ENCODE measurements at places on chromosomes 12 and 14. TPM values are rescaled to one million over a fixed set of nuclear protein-coding genes. Genes with fewer than 3 reads are reported as not detected.

DNA sequence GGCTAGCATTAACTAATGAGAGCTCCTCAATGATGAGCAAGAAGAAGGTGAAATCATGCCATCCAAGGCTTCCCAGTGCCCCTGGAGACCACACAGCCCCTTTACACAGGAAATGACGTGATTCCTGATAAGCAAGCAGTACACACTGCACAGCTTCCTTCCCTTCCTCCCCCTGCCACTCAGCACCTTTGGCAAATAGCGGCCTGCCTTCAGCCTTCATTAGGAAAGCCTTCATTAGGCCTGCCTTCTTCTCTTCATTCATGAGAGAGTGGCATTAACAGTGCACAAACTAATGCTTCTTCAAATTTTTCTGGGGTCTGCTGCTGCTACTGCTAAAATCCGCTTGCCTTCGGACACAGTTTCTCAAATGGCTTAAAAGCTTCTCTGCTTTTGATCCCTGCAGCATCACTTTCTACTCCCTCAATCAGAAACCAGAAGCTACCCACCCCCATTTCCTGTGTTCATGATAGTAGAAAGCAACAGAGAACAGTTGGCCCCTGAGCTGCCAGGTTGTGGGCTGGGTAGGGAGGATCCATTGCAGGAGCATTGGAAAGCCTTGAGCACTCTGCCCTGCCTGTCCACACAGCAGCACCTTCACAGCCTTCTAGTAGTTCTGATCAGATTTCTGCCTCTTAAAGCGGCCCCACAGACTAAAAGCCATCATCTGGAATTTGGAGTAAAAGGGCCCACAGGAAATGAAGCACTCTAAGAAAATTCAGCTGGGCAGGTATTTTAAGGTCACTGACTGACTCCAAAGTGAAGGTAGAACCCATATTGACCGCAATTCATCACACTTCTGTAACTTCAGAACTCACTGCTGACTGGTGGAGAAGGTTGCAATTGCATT, 103.8 kb upstream of the ETV6 start:
- peak; percentile 16 for DNase-seq

- no peak for DNase-seq
Observed at GRCh38 chr14:26261368-26262122, 336.3 kb downstream of the NOVA1 start.

The ETFBKMT gene
- total RNA-seq, result 0.52 TPM

DNA sequence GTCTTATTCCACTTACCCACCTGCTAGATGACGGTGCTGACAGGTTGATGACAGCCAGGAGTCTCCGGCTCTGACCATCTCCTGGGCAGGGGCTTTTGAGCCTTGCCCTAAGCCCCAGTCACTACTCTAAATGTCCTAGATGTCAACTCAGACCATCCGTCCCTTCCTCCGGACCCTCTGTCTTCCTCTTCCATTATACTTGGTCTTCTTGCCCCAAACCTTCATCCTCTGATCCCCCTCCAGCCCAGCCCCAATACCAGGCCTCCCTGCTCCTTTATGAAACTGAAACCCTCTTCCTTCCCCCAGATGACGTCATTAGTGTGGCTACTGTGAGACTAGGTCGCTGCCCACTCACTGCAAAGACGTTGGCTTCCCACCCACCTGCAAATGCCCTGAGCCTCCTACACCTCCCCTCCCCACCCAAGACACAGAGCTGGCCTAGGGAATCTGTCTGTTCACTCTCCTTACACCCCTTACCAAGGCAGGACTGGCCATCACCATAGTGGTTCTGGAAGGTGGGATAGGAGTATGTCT, 10.1 kb downstream of the KRT71 start:
- DNase-seq, result no peak

- DNase-seq, result no peak
Observed at GRCh38 chr14:36880276-36880675, 218.6 kb downstream of the PAX9 start.

Data from CD4-positive, CD25-positive, alpha-beta regulatory T cell (primary cell).